ENCODE measurements at places on chromosomes 6 and 20.
A peak's percentile ranks its signal among the peaks of the same experiment; 100 is the strongest.

- peak; percentile 31 for DNase-seq
Observed at GRCh38 chr20:49790077-49790798, 22.4 kb upstream of the SLC9A8 start.

GRCh38 chr6:26362836-26363220 lies 2.2 kb upstream of the BTN3A2 start:
- no peak for DNase-seq

DNA sequence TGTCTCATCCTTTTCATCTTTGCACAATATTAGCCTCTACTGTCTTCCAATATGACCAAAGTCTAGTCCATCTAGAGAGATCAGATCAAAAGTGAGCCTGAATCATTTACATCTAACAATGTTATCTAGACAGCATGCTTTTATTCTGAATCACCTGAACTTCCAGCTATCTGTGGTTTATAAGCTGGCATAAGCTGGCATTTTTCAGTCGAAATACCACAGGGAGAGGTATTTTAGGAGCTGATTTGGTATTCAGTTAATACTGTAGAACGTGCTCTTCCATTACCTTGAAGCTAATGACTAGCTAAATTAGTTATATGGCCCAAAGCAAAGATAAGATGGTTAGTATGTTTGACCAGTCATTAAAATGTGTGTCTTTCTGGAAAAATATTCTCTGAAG lies 188.3 kb upstream of the AGPAT4 start:
- no peak for DNase-seq

DNA sequence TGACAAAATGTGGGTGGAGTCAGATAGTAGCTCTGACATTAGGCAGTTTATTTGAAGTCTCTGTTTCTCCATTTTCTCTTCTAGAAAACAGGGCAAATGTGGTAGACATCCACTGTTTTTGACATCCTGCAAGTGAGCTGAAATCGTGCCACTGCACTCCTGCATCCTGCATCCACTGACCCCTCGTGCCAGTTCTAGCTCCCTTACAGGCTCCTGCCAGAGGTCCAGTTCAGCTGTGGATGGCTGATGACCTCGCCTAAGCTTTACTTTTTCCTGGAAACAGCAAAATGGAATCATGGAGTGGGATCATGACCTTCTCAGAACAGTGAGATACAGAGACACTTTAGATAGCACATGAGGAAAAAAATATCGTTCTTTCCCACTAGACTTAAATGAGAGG lies 58.5 kb downstream of the TULP4 start:
- no peak for DNase-seq

GRCh38 chr6:154247119-154247861 lies 109.3 kb downstream of the IPCEF1 start:
- DNase-seq, result no peak

- DNase-seq, result no peak
Observed at GRCh38 chr20:46401478-46401860, 4.9 kb downstream of the ELMO2 start.

DNA sequence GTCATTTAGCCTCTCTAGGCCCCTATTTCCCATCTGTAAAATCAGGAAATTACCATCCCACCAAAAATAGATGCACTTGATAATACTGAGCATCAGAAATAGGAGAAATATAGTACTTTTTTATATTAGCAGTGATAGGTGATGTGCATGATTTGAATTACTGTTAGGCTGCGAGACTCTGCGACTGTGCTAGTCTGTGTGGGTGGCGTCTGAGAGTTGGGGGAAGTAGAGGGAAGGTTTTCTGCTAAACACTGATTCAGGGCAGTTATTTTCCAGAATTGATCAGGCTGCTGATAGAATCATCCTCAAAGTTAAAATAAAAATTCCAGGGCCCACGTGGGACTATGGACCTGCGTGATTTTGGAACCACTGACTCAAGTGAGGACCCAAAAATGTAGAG lies 60.4 kb upstream of the ARMH2 start:
- no peak for DNase-seq

Measured in H7 (cell line).